ENCODE measurements at places on chromosomes 1 and 21.
A peak's percentile ranks its signal among the peaks of the same experiment; 100 is the strongest.

- no peak for DNase-seq
Observed at GRCh38 chr1:30708361-30708728, 15.0 kb downstream of the MATN1 start.

DNA sequence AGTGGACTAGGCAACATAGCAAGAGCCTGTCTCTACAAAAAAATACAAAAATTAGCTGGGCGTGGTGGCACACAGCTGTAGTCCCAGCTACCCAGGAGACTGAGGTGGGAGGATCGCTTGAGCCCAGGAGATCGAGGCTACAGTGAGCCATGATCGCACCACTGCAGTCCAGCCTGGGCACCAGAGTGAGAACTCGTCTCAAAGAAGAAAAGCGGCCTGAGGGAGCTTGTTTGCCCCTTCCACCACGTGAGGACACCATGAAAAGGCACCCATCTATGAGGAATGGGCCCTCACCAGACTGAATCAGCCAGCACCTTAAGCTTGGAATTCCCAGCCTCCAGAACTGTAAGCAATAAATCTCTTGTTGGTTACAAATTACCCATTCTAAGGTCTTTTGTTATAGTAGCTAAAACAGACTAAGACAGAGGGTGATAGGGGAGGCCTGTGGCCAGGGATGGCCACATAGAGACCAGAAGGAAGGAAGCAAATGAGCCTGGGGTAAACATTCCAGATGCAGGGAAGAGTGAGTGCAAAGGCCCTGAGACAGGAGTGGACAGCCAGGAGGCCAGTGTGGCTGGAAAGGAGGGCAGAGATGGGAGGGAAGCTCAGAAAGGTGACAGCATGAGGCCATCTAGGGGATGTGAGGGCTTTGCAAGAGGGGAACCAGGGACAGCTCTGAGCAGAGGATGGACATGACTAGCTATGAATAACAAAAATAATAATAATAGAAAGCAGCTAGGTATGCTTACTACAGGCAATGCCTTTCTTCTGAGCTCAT is 120.1 kb downstream of the MATN1 start:
- no peak for DNase-seq

DNA sequence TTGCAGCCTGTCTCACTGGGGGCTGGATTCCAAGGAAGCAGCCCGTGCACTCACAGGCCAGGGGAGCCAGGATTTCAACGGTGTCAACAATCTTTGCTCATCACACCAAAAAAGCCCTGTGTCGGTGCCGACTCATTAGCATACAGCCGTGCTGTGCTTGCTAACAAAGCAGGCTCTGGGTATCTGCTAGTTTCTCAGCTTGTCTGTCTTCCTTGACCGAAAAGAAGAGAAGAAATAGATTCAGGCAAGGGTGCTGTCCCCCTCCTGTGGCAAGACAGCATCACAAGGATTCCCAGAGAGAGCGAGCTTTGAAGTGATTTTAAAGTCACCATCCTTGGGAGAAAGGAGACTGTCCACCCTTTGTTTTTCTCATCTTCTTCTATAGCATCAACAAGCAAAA is 214.7 kb downstream of the SDCCAG8 start:
- DNase-seq, result no peak

DNA sequence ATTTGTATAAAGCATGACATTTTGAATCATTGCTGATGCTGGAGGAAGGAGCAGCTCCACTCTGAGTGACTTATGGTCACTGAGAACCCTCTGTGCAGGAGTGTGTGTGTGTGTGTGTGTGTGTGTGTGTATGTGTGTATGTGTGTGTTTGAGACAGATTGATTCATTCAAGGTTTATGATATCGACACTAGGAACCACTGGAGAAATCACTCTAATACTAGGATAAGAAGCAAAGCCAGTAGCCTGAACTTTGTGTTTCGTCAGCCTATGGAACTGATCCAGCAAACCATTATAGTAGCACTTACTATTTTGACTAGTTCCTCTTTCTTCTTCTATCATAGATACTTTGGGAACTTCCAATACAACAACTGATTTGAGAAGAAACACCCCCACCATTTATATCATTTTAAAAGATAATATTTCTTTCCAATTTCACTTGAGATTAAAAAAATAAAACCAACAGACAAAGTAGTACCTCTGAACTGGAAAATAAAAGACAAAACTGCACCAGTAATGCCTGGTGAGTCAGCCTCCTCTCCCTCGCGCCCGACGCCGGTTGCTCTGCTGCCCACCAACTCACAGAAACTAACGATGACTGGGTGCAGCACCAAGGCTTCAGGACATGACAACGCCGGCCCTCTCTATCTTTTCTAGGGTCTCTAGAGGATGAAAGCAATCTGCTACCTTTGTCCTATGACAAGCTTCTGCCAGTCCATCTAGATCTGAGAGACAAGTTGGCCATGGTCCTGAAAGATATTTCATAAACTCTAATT is 20.9 kb downstream of the SLAMF1 start:
- DNase-seq, result no peak

GRCh38 chr1:12124693-12125421 is 41.9 kb upstream of the TNFRSF1B start:
- DNase-seq, result no peak

- DNase-seq, result no peak
Observed at GRCh38 chr1:101150670-101151069, 86.1 kb upstream of the S1PR1 start.

GRCh38 chr1:234216116-234216703 is 157.0 kb upstream of the COA6 start:
- DNase-seq, result no peak

- DNase-seq, result no peak
Observed at GRCh38 chr1:68121536-68121935, 71.1 kb upstream of the DIRAS3 start.

- DNase-seq, result no peak
Observed at GRCh38 chr1:209808059-209808581, 2.2 kb upstream of the IRF6 start.

DNA sequence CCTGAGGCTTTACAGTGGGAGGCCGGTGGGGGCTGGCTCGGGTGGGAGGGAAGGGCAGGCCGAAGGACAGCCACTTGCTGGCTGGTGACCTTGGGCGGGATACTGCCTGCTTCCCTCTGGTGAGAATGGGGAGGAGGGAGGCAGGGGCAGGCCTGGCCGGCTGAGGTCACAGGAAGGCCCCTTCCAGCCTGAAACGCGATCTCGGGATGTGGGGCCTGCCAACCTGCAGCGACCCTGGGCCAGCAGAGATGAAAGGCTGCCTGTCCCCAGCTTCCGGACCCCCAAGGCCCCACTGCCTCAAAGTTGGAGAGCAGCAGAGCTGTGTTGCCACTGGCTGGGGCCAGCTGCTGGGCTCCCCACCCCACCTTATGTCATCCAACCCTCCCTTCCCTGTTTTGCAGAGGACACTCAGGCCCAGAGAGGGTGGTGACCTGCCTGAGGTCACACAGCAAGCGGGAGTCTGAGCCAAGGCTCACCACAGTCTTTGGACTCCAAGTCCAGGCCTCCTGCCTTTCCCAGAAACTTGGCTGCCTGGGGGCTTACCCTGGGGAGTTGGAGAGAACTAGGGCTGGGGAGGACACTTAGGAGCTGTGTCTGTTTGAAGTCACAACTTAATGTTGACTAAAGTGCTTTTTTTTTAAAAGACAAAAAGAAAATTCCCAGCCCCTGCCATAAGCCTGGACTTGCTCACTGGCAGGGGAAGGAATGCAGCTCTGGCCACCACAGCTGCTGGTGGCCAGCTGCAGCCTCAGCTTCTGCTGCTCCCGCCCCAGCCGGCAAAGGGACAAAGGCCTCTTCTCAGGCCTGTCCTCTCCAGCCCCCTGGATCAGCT is 14.8 kb upstream of the WASF2 start:
- no peak for DNase-seq

DNA sequence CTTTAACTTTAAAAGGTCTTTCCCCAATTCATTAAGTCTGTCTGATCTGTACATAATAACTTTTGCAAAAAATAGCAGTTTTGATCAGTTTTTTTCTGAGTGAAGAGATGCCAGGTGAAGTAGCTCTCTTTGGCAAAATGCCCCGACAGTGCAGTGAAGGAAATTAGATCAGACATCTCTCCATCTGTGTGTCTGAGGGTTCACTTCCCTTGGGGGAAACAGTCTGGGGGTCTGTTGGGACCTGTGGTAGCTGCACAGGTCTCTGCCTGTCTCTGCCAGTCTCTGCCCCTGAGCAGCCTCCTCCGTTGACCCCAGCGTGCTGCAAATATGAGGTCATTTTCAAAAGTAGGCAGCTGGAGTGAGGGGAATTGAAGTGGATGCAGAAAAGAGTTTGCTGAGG is 54.5 kb downstream of the TBCE start:
- no peak for DNase-seq

DNA sequence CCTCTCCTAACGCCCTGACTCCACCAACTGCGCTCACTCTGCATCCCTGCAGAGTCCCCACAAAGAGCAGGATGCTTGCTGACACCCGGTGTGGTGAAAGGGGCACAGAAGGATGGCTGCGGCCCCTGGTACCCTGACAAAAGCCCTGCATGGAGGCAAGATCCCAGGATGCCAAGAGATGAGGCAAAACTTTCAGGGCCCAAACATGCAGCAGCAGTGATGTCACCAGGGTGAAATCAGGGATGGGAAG is 36.6 kb downstream of the SLC9A1 start:
- no peak for DNase-seq

GRCh38 chr21:37294679-37295078 is 27.5 kb upstream of the VPS26C start:
- DNase-seq, result no peak

- DNase-seq, result no peak
Observed at GRCh38 chr1:201828217-201828819, 639 bp upstream of the IPO9 start.

DNA sequence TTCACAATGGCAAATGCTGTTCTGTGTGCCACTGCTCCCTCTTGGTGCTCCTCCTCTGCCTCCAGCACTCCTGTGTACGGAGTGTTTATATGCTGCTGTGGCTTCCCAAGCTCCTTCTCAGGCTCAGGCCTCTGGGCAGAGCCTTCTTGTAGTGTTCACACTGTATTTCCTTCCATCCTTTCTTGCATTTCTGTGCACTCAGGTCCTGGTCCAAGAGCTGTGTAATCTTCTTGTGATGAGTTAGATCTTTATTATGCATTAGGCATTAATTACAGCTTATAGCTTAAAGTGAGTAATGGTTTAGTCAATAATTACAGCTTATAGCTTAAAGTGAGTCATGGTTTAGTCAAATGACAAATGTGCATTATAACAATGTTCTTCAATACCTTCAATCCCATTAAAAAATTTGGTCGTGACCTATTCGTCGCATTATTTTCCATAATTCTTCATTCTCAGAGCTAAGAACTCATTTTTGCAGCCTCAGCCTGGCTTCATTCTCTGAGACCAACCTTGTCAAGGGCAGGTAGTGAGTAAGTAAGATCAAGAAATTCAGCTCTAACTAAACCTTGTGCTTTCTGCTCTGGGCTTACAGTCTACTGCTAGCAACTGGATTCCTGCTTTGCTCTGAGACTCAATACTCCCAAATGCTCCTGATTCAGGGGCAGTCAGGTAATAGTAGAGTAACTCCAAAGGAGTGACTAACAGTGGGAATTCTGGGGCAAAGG is 154.5 kb upstream of the SPAG17 start:
- DNase-seq, result no peak

DNA sequence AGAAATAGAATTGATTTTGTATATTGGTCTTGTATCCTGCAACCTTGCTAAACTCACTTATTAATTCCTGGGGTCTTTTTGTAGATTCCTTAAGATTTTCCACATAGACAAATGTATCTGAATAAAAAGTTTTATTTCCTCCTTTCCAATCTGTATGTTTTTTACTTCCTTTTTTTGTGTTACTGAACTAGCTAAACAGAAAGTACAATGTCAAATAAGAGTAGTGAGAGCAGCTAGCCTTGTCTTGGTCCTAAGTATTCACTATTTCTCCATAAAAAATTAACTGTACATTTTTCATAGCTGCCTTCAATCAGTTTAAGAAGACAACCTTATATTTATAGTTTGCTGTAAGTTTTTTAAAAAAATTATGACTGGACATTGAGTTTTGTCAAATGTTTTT is 74.9 kb downstream of the FASLG start:
- DNase-seq, result no peak

GRCh38 chr1:190759807-190760206 is 282.1 kb upstream of the BRINP3 start:
- DNase-seq, result peak; percentile 74

- no peak for DNase-seq
Observed at GRCh38 chr1:203128716-203129500, 1.4 kb downstream of the ADORA1 start.

DNA sequence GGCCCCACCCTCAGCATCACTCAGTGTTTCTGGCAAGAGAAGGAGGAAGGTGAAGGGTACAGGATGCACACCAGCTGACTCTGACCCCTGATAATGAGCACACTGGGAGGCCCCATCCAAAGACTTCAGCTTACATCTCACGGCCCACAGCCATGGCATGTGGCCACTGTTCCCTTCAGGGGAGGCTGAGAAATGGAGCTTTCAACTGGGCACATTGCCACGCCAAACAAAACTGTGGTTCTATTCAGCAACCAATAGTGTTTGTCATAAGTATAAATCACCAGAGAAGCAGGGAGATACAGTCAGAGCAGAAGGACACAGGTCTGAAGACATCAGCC is 12.7 kb upstream of the TRAF3IP3 start:
- no peak for DNase-seq

DNA sequence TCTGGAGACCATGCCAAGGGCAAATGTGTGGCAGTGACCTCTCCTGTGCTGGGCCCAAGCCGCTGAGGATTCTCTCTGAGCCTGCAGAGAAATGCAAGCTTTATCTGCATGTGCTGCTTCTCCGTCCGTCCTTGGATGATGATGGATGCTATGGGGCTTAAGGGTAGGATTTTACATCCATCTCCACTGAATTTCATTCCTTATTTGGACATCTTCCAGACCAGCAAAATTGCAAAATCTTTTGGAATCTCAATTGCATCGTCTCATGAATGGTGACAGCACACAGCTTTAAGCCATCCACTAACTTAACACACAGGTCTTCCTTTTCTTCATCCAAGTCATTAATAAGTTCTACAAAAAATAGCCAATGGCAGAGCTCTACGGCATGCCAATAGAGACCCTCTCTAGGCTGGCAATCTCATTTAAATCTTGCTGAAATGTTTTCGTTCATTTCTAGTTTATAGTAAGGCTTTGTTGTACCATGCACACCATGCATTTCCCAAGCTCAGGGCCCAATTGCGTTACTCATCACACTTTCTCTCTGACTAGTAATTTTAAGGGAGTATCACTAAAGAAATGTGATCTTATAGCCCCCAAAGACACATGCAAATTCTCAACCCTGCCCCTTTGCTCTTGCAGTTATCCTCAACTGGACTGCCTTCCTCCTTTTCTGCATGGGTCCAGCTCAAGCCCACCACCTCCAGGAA is 11.1 kb downstream of the BATF3 start:
- no peak for DNase-seq
